Activated T-cell treated with anti-CD3 and anti-CD28 coated beads, Interleukin-2, amount 50 U/mL, for 48 hours (primary cell): ENCODE measurements at places on chromosomes 4 and X.

GRCh38 chr4:64409300-64409699 lies at the start of gene TECRL:
Gene TECRL (minus strand): TSS chr4:64409450. CDS start chr4:64409351, 99 bp downstream.
- DNase-seq: no peak

- no peak for DNase-seq
Measured at GRCh38 chr4:95085124-95085833, 327.5 kb downstream of the BMPR1B start.

DNA sequence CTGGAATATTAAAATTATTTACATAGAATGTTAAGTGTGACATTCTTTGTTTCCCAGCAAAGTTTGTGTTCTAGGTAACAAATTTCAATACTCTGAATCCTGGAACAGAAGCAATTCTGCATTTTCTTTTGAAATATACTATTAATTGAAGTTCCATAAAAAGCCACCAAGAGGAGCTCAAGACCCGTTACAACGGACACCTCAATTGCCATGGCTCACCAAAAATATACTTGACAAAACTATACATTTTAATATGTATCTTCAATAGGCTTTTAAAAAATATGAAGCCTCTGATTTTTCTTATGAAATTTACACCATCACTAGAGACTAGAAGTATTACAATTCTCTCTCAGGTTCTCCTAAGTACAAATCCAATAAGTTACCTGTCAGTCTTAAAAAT lies 111.4 kb downstream of the NYX start:
- DNase-seq: no peak

GRCh38 chrX:153818571-153819383 lies 11.6 kb downstream of the PDZD4 start:
- DNase-seq: peak; percentile 71

DNA sequence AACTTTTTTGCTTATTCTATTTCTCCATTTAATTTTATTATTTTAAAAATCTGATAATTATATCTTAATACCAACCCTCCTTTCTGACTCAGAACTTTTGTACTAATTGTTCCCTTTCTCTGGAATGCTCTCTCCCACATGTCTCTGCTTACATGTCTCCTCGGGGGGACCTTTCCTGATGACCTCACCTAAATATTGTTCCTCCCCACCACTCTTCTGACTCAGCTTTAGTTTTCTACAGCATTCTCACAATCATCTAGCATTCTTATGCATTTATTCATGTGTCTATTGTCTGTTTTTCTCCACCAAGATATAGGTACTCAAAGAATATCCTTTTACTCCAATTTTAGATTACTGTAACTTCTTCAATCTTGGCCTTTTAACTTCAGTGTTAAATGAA lies 128.7 kb downstream of the MSL3 start:
- no peak for DNase-seq

DNA sequence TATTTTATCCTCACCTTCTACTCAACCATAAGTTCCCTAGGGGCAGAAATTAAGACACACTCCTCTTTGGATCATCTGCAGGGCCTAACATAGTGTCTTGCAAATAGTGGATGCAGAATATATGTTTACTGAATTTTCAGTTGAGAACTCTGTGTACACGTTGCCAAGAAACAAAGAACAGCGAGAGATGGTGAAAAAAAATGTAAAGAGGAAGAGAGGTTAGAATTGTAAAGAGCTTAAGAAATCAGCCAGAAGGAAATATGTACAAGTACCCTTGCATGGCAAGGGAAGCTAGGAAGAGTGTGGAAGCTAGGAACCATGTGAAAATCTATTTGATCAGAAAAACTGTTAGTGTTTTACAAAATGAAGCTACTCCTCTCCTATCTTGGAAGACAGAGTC lies 431.0 kb downstream of the SMARCA1 start:
- DNase-seq: no peak

DNA sequence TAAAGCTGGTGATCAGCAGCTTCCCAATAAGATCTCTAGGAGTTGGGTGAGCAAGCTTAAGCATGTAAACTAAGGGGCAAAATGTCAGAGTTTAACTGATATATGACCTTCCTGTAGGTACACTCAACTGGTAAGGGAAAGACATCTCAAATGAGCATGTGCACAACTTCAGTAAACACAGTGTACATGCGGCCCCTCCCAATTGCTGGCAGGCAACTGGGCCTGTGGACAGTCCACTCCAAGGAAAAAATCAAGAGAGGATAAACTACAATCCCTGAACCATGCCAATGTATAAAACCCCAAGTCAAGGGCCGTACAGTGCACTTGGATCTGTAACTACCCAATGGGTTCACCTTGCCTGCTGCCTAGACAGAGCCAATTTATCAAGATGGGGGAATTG lies 4.9 kb upstream of the NAA11 start:
- DNase-seq: no peak

DNA sequence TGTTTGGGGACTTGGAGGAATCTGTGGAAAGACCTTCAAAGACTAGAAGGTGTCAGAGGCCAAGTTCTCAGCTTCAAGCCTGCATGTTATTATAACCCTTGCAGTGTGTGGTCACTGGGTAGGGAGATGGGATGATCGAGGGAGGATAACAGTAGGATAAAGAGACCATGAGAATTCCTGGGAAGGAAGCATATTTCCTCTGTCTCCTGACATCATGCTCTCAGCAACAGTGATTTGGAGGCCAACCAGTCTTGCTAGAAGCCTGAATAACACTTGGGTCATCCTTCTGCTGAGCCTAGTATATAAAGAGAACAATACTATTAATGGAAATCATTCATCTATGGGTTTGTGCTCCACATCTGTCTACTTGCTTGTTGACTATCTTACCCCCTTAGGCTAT lies 40.9 kb upstream of the ANXA3 start:
- DNase-seq: no peak

- DNase-seq: no peak
Measured at GRCh38 chrX:17021851-17022604, 75.6 kb downstream of the REPS2 start.

GRCh38 chr4:26197018-26197779 lies 123.6 kb upstream of the RBPJ start:
- DNase-seq: peak; percentile 80

- no peak for DNase-seq
Measured at GRCh38 chrX:102958794-102959193, 21.7 kb downstream of the RAB40AL start.

- no peak for DNase-seq
Measured at GRCh38 chrX:153338836-153339235, 4.9 kb downstream of the ZNF275 start.
